Uterine smooth muscle cell (primary cell): ENCODE measurements at places on chromosomes 1 and 21. TPM values are rescaled to one million over a fixed set of nuclear protein-coding genes. Genes with fewer than 3 reads are reported as not detected.

Gene DNALI1
- 2.7 and 3.6 TPM in 2 replicates for total RNA-seq

Gene TSTD1
- 3.4 and 9.1 TPM in 2 replicates for total RNA-seq

Gene COL6A1
- total RNA-seq = 489 and 822 TPM in 2 replicates

Gene LRRC39
- 0.44 and 0.50 TPM in 2 replicates for total RNA-seq

Gene KMO
- under 0.01 TPM in 1 of 2 replicates, not detected in the other for total RNA-seq

Gene DDAH1
- total RNA-seq = 36.4 and 40.7 TPM in 2 replicates

Gene EDN2
- not detected in 2 replicates for total RNA-seq

Gene SPATA46
- total RNA-seq = 0.12 TPM in 1 of 2 replicates, not detected in the other

Gene PCSK9
- total RNA-seq = 0.11 and 1.1 TPM in 2 replicates

Gene FAM72C
- total RNA-seq = 0.25 and 2.0 TPM in 2 replicates

Gene LCE2A
- total RNA-seq = 0.25 and 2.2 TPM in 2 replicates

Gene HCN3
- total RNA-seq = 0.89 and 1.4 TPM in 2 replicates

Gene KRTAP10-3
- not detected in 2 replicates for total RNA-seq

Gene SMCP
- 0.11 TPM in 1 of 2 replicates, not detected in the other for total RNA-seq

Gene LYPD8
- not detected in 2 replicates for total RNA-seq

Gene KRTAP23-1
- not detected in 2 replicates for total RNA-seq

Gene CHTOP
- 33.6 and 34.3 TPM in 2 replicates for total RNA-seq

Gene CD1B
- not detected in 2 replicates for total RNA-seq

Gene RGS8
- total RNA-seq = under 0.01 TPM in 1 of 2 replicates, not detected in the other

Gene CZIB
- total RNA-seq = 50.9 and 67.5 TPM in 2 replicates
